Natural killer cell (primary cell): ENCODE measurements at places on chromosomes 16 and 17. TPM values are rescaled to one million over a fixed set of nuclear protein-coding genes. Genes with fewer than 3 reads are reported as not detected.
A peak's percentile ranks its signal among the peaks of the same experiment; 100 is the strongest.

The MPO gene
- total RNA-seq: 1.9 TPM

DNA sequence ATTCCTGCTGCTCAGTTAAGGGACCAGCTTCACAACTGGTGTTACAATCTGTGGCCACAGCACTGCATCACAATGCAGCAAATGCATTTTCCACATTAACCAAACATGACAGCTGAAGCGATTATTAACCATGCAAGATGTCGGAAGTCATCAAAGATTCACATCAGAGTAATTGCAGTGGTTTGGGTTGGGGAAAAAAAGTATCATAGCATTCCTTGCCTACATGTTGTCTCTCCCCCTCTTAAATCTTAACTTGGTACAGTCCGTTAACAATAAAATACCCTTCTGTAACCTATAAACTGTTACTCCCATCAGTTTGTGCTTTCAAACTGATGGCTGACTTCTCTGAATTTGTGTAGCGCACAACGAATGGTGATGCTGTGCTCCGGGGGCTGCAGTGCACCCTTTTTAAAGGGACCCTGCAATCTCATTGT is 51.6 kb downstream of the NUP93 start:
- H3K4me1 ChIP-seq: peaks cover 3% of the 10 kb centered on the region
- no peak overlapping the region for H3K4me3 ChIP-seq
- no peaks in the 10 kb centered on the region for H3K36me3 ChIP-seq

The CLEC3A gene
- not detected for total RNA-seq

The AIPL1 gene
- total RNA-seq: not detected

GRCh38 chr16:79557421-79557820 is 43.1 kb downstream of the MAF start:
- H3K36me3 ChIP-seq: no peaks in the 10 kb centered on the region
- H3K4me1 ChIP-seq: no peaks in the 10 kb centered on the region
- no peak overlapping the region for H3K4me3 ChIP-seq
- no peaks in the 10 kb centered on the region for H3K27me3 ChIP-seq

DNA sequence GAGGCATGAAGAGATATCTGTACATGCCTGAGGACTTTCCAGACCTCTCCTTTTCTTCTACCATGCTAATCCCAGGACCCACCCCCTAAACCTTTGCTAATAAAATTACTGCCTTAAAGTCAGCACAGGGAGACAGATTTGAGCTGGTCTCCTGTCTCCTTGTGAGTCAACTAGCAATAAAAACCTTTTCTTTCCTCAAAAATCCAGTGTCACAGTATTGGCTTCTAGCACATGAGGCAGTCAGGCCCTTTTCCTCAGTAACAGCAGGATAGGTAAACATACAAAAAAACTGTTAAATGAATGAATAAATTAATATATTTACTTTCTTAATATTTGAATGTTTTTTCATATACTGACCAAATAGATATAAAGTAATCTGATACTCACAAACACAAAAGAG is 41.3 kb downstream of the ABCA10 start:
- H3K4me3 ChIP-seq: no peak overlapping the region
- no peaks in the 10 kb centered on the region for H3K36me3 ChIP-seq
- DNase-seq: no peak
- H3K27me3 ChIP-seq: no peaks in the 10 kb centered on the region
- H3K27ac ChIP-seq: no peak overlapping the region

The DYNLRB2 gene
- not detected for total RNA-seq

DNA sequence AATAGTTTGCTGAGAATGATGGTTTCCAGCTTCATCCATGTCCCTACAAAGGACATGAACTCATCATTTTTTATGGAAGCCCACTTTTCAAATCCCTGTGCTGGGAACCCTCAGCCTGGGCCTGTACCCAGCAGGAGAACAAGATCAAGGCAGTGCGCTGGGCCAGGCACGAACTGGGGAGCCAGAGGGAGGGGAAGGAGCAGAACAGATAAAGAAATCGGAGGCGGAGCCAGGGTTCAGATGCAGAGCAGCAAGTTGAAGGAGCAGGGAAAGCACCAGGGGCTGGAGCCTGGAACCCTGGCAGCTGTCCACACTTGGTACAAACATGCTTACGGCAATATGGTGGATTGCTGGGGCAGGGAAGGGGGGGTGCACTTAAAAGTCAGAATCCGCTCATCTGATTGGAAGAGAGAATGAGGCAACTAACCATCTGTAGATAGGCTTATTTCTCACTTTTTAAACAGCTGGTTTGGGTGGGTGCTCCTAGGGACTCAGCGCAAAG is 107.5 kb downstream of the NOG start:
- no peaks in the 10 kb centered on the region for H3K36me3 ChIP-seq
- H3K4me3 ChIP-seq: no peak overlapping the region
- no peaks in the 10 kb centered on the region for H3K4me1 ChIP-seq
- DNase-seq: no peak

DNA sequence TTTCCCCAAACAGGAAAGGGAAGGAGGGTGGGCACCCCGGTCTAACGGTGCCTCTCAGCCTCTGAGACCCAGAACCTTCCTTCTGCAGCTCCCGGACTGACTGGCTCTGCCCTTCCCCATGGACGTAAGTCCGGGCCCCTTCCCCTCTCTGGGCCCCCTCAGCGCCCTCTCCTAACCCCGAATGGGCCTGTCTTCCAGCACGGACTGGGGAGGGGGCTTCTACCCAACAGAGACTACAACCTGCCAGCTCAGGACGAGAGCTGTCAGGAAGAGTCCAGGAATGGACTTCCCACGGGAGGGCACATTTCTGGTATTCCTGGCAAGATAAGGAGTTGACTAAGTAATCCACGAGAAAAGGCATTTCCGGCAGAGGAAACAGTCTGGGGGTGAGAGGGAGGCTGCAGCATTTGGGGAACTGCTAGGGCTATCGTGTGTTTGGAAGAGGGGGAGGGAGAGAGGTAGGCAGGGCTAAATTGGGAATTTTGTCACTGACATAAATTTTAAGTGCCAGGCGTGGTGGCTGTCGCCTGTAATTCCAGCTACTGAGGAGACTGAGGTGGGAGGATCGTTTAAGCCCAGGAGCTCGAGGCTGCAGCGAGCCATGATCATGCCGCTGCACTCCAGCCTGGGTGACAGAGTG is 12.1 kb upstream of the ALDOA start:
- H3K4me3 ChIP-seq: peak overlapping the region; percentile 46
- no peak for DNase-seq
- H3K4me1 ChIP-seq: peaks cover 14% of the 10 kb centered on the region
- no peaks in the 10 kb centered on the region for H3K27me3 ChIP-seq
- H3K27ac ChIP-seq: no peak overlapping the region

The MT4 gene
- not detected for total RNA-seq
